ENCODE measurements at places on chromosomes 3 and 15.

GRCh38 chr3:31785734-31786133, 195.3 kb downstream of the OSBPL10 start:
- DNase-seq: no peak

GRCh38 chr15:93515256-93516051, 426.4 kb upstream of the RGMA start:
- no peak for DNase-seq

- DNase-seq: no peak
Observed at GRCh38 chr3:190110826-190111225, 9.9 kb downstream of the P3H2 start.

DNA sequence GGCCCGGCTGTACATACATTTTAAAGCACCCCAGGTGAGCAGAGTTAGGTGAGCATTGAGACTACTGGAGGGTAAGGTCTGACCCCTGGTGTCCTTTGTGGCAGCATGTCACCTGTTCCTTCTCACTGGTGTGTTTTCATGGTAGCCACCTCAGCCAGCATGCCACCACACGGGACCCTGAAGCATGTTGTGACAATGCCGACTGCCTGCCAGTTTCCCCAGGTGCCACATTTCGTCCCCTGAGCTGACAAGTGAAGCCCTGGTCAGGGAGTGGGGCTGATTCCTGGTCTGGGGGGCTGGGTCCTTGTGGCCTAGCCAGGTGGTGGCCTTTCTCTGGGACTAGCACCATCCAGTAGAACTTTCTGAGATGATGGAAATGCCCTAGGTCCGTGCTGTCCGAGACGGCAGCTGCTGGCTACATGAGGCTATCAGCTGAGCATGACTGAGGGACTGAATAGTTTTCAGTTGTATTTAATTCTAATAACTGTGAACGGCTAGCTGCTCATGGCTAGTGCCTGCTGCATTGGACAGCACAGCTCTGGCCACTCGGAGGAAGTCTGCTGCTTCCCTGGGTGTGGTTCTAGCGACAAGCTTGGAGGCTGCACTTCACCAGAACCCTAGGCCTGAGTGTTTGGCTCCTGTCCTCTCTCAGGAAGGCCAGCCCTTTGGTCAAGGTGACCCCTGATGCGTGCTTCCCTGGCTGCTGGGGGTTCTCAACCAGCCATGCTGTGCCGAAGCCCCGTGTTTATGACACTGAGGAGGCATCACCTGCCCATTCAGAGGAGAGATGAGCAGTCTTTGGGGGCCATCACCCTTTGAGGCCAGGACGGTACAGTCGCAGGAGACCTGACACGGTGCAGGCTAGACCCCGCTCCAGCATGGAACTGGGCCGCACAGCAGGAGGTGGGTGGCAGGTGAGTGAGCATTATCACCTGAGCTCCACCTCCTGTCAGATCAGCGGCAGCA, 3.9 kb downstream of the C3orf22 start:
- DNase-seq: no peak

- DNase-seq: peak; percentile 13
Observed at GRCh38 chr3:38281895-38282686, at the start of gene SLC22A14. Gene SLC22A14 (plus strand): TSS chr3:38282294. CDS start chr3:38306027, 23,733 bp downstream.

DNA sequence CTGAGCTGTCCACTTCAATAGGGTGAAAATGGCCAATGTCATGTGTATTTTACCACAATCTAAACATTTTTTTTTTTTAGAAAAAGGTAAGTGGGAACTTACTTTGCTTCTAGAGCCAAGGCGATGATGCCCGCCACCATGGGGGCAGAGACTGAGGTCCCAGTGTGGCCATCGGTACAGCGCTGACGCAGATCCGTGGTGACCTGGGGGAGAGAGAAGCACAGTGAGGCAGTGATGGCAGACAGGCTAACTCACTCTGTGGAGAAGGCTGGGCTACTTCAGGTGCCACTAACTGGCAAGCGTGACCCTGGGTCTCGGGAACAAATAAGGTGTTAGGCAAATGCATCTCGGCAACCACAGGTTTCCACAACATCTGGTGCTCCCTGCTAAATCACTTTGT, 94.3 kb upstream of the SNRPA1 start:
- no peak for DNase-seq

- DNase-seq: no peak
Observed at GRCh38 chr3:188390343-188390718, 236.4 kb downstream of the LPP start.

GRCh38 chr3:132694991-132695390, 27.2 kb downstream of the NPHP3 start:
- DNase-seq: no peak

DNA sequence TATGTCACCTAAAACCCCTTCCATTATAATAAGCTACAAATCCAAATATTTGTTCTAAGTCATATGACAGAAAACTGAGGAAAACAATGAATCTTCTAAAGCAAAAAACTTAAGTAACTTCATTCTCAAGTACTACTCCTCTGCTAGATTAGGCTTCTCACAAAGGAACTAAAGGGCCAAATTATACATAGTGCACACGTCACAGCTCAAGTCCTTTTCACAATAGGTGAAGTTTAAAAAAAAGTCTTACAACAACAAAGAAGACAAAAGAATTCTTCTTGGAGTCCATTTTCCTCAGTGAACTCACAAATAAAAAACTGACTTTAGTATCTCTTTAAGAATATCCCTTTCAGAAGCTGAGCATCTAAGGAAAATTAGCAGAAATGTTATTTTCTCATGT, 479.9 kb downstream of the MAGI1 start:
- no peak for DNase-seq

DNA sequence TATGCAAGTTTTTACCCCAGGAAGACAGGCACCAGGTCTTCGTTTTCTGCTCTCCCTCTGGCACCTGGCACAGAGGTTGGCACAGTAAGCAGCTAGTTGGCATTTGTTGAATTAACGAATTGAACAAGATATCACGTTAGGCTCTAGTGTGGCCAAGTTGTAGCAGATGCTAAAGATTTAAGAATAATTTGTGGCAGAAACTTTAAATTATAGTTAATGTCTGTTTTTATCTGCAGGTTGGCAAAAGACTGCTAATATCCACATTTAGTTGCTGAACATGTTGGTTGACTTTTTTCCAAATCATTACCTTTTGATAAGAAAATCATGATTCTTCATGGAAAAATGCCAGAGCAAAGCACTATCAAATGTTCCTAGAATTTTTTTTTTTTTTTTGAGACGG, 8.1 kb downstream of the CHRNA5 start:
- no peak for DNase-seq

DNA sequence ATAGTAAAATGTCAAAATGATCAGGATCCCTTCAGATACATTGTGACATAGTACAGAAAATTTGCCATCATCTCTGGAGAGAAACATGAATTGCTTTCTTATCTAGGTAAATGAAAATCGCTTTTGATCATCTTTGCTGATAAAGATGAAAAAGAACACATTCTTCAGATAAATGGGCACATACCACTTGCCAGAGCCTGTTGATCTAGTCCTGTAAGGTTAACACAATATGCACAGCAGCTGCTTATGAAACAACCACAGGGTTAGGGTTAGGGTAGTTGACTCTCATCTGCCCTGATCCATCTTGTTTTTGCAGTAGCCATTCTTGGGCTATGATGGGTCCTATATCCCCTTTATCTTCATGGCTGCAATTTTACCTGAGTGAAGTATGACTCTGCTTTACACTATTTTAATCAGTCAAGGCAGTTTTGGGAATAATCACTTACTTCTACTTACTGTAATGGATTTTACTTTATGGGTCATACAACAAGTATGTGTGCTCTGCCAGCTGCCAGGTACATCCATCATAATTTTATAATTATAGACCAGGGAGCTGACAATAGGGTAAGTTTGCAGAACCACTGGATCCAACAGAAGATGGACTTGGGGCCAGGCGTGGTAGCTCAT, 12.6 kb upstream of the SPINK8 start:
- no peak for DNase-seq

- no peak for DNase-seq
Observed at GRCh38 chr15:76517910-76518309, 181.3 kb downstream of the ISL2 start.

GRCh38 chr15:87881026-87881425, 375.5 kb downstream of the NTRK3 start:
- no peak for DNase-seq

GRCh38 chr3:126488185-126488584, 12.5 kb upstream of the ZXDC start:
- DNase-seq: no peak

DNA sequence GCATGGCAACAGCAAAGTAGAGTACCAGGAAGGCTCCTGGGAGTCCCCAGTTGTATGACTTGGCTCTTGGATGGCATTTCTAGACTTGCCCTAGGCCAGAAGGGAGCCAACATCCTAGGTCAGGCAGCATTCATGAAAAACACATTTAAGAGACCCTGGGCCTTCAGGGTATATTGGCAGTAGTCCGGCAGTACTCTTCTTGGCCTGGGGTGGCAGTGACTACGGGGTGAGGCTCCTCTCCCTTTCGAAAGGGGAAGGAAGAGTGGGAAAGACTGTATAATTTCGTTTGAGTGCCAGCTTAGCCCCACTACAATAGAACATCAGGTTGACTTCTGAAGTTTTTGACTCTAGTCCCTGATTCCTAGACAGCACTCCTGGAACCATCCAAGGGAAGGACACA, 136.4 kb downstream of the ZIC4 start:
- DNase-seq: no peak

GRCh38 chr3:195788711-195789581, 22.8 kb downstream of the MUC4 start:
- no peak for DNase-seq

DNA sequence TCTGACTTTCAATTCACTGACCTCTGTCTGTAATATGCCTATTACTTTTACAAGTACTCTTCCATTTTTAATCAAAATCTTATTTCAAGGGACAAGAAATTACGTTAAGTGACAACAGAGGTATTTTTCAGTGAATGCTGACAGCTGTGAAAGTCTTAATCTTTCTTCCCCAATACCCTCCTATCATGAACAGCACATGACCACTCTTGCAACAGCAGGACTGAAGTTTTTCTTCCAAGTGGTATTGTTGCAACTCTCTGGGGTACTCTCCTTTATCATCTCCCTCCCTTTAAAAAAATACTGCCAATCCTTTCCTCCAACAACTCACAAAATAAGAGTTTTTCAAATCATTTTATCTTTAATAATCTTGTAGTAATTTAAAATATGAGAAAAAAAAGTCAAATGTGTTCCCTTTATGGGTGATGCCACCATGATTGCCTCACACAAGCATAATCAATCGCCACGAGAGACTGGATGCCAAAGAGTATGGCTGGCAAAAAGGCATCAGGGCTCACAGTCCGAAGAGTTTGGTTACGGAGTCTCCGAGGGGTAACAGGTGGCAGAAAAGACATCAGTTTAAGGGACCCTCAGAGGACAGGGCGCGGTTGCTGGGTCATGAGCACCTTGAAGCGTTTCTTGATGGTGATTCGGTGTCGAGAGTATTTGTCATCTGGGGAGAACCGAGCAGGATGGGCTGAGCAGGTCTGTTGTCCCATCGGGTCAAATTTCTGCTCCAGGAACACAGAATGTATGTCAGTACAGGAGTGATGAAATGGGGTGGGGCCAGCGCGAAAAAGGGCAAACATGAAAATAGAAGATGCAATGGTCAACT, 1.3 kb downstream of the NOP10 start:
- no peak for DNase-seq

DNA sequence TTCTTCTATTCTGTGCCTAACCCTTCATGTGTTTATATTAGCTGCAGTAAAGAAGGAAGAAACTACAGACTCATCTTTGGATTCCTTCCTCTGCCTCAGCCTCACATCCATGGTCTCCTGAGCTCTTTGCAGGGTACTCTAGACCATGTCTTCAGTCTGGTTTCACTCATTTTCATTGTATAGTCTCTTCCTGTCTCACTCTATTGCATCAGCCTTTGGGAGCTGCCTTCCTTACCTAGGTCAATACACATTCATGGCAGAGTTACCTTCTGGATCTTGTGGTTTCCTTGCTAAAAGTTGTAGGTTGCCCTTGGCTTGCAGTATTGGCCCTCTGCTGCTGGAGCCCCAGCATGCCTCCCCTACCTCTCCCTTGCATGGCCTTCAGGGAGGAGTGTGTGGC, 31.5 kb upstream of the SCAANT1 start:
- DNase-seq: no peak

DNA sequence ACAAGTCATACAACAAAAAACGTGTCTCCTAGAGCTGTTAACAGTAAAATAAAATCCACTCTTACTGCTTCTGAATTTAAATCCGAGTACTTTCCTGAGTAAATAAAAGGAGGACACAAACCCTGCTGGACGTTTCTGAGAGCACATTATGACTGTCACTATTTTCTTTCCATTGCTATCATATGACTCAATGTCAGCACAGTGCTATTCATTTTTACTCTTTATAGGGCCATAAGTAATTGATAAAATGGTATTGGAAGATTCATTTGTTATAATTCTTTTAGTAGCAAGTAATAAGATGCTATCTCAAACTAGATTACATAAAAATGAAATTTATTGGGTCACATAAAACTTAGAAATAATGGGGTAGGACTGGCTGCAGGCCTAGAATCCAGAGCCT, 68.6 kb downstream of the ALCAM start:
- DNase-seq: no peak

GRCh38 chr3:82261013-82261412, 499.6 kb upstream of the GBE1 start:
- no peak for DNase-seq

- DNase-seq: no peak
Observed at GRCh38 chr3:71784201-71784913, 591 bp downstream of the PROK2 start.

- no peak for DNase-seq
Observed at GRCh38 chr3:16890597-16891333, 6.0 kb downstream of the PLCL2 start.

DNA sequence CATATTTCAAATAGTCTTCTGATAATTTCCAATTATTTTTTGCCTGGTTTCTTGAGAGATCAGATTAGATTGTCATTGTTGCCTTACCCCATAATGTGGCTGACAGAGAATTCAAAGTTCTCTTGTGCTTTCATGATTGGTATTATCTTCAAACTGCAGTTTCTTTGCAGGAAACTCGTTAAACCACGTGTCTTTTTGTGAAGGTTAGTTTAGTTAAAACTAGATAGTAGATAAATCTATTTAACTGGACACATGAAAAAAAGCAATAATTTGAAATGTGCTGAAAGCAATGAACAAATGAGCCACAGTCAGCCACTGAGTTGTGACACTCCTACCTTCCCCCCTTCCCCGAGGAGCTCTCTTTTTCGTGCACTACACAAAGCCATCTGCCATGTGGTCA, 327.5 kb upstream of the UMPS start:
- no peak for DNase-seq

Measured in iPS DF 6.9 (cell line).